ENCODE measurements at places on chromosomes 3 and 15.

DNA sequence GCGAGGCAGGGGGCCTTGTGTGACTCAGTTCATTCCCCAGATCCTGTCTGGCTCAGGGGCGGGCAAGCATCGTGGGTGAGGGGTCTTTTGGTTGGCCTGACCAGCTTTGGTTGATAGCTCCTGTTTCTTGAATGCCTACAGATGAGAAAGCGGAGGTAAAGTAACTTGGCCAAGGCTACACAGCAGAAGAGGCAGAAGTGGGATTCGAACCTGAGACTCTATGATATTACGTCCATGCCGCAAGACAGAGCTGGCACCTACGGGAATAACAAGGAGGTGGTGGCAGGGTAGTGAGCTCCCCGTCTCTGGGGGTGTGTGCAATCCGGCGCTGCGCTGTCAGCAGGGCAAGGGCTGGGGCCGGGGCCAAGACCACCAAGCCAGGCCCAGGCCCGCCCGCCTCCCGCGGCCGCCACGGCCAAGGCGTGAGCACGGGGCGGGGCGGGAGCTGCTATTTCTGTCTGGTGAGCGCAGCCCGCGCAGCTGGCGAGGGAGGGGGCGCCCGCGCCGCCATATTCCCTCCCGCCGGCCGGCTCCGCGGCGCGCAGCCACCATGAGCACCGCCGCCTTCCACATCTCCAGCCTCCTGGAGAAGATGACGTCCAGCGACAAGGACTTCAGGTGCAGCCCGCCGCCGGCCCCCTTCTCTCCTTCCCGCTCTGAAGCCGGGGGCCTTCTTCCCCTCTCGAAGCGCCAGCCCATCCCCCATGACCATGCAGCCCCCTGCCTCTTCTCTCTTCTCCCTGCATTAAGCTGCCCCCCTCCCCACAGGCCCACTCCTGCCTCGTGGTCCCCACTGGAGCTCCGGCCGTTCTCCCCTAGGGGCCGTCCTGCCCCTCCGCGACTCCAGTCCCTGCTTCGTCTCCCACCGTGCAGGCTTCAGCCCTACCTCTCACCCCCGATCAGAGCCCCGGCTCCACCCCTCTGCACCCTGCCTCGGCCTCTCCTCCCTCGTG lies at the start of gene CAND2:
CAND2 (plus strand) TSS at position 510 of the 953 bp plus-strand sequence; CDS start at position 551, 41 bp downstream.
- DNase-seq: no peak

DNA sequence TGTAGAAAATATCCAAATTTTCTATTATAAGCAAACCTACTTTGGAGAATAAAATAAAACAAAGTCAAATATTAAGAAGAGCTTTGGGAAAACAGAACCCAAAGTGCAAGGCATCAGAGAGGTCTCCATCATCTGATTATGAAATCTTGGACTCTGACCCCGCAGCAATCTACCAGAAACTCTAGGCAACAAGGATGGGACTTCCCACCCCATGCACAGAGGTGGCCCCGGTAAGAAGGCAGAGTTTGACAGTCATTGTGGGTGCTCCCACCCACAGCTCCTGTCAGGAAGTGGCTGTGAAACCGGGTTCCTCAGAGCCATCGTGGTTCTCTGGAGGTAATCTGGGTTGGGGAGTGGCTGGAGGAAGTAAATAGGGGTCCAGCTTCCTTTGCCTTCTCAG lies 37.0 kb upstream of the TJP1 start:
- DNase-seq: no peak

DNA sequence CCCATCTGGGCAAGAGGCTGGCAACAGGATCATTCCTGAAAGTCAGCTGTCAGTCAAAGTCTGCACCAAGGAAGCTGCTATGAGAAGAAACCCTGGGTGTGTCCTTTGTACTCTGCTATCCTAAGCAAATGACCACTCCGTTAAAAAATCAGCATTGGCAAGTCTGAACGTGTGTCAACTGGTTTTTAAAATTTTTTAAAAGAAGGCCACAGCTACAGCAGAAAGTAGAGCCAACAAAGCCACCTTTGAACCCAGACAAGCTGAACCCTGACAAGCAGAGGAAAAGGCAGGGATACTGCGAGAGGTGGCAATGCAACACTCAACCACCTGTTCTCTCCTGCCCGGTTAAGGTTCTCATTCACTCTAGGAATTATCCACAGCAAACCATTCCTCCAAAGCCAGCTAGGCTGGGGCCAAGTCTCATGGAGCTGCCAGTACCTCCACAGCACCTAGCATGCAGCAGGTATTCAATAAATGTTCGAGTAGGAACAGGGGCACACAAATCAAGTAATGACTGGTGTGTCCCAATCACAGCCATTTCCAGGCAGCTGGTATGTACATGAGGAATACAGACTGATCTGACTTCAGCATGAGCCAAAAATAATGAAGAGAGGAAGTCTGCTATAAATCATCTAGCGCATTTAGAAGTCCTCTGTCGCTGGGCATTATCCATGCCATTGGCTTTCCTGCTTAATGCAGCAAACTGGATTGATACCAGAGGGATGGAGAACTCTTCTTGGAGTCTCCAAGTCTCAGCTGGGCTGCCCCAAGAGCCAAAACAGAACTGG lies 76.0 kb downstream of the ADCY5 start:
- no peak for DNase-seq

- no peak for DNase-seq
These were observed 15.5 kb downstream of the PAQR9 start for GRCh38 chr3:142947799-142948575.

DNA sequence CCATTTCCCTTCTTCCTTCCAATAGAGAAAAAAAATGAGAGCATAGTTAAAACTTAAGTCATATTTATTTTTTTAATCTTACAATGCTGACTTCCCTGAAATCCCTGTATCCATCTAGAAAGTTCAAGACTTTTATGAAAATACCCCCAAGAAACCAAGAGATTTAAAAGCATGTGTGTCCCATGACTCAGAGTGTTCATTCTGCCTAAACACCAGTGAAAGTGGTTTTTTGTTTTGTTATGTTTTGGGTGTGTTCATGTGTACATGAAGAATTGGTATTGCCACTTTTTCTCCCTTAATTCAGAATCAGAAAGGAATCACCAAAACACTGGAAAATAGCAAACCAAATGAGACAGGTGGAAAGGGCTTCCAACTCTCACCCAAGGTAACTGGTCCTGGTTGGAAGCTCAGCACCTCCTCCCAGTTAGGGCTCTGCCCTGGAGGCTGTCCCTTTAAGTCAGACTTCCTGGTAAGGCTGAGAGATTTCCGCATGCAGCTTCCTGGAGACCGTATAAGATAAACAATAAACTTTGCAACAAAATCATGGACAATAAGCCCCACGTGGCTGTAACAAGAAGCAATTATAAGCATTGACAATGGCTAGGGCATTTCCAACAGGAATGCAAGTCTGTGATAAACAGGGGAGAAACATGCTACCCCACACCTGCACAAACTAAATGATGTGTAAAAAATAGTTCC lies 121.9 kb upstream of the ARHGEF3 start:
- DNase-seq: peak; percentile 31

- DNase-seq: no peak
These were observed 10.5 kb downstream of the CTXND1 start for GRCh38 chr15:80241508-80241907.

GRCh38 chr15:73781038-73781925 lies 28.1 kb upstream of the INSYN1 start:
- no peak for DNase-seq

- no peak for DNase-seq
These were observed 12.8 kb downstream of the UBR1 start for GRCh38 chr15:43093026-43093425.

DNA sequence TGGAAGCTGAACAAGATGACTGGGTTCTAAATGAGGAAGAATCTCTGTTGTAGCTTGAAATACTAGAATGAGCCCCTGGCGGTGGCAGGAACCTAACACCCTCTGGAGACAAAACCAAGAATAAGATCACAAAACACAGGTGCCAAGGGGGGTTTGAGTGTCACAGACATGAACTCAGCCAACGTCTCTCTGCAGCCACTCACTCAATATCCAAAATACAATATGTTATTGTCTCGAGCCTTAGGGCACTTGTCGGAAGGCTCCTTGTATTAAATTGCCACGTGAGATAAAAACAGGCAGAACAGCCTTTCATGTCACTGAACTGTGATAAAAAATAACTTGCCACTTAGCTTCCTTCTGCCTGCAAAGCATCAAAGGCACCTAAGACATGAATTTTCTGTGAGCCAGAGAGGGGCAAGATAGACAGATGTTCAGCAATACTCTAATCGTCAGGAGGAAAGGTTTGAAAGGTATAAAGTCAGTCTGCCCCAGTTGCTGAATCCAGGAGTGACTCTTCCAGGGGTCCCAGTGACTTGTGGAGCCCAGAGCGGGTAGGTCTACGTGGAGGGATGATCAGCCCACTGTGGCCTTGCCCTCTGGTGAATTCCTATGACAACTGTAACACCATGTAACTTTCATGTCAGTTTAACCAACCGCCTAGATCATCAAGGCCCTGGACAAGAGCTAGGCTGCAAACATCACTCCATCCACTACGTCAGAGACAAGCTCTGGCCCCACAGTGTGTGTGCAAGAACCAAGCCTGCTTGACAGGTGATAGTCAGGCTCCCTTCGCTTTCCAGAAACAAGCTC lies 165.2 kb downstream of the OSBPL10 start:
- DNase-seq: no peak

GRCh38 chr3:160097478-160097877 lies 108.8 kb downstream of the IL12A start:
- DNase-seq: no peak

GRCh38 chr3:10717756-10718155 lies 98.3 kb upstream of the SLC6A11 start:
- no peak for DNase-seq

GRCh38 chr3:158712443-158712842 lies 19.8 kb downstream of the RARRES1 start:
- no peak for DNase-seq

GRCh38 chr15:67383899-67384298 lies 129.3 kb downstream of the IQCH start:
- no peak for DNase-seq

GRCh38 chr3:40873934-40874699 lies 325.2 kb upstream of the CTNNB1 start:
- DNase-seq: no peak

- no peak for DNase-seq
These were observed 41.9 kb downstream of the NMD3 start for GRCh38 chr3:161263057-161263456.
